ENCODE measurements at places on chromosomes 13 and 19.
A peak's percentile ranks its signal among the peaks of the same experiment; 100 is the strongest.

DNA sequence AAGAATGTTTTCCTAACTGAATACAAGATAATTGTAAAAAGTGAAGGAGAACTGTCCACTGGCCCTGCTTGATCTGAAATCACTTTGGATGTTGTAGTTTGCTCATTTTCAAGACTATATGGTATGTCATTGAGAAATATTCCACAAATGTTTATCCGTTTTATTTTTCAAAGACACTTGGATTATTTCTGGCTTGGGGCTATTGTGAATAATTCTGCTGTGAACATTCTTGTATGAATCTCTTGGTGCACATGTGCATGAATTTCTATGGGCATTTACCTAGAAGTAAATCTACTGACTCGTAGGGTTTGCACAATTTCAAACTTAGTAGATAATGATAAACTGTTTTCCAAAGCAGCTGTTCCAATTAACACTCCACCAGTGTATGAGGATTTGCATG, 8.6 kb downstream of the RXFP2 start:
- DNase-seq: no peak

GRCh38 chr13:60019119-60019993, 144.4 kb downstream of the DIAPH3 start:
- DNase-seq: no peak

DNA sequence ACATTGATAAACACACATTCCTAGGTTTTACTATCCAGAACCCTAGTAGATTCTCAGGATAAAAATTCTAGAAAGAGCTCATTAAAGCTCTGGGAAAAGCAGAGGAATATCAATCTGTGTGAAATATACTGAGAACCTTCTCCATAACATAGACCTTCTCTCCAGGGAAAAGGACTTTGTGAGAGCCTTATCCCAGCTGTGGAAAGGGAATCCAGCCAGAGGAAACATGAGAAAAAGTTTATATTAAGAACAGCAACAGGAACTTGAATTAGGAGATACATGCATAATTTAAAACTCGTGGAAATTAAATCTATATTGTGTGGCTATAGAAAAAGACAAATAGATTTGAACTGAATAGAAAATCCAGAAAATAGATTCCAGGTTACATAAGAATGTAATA, 1639.9 kb downstream of the EFNB2 start:
- DNase-seq: no peak

DNA sequence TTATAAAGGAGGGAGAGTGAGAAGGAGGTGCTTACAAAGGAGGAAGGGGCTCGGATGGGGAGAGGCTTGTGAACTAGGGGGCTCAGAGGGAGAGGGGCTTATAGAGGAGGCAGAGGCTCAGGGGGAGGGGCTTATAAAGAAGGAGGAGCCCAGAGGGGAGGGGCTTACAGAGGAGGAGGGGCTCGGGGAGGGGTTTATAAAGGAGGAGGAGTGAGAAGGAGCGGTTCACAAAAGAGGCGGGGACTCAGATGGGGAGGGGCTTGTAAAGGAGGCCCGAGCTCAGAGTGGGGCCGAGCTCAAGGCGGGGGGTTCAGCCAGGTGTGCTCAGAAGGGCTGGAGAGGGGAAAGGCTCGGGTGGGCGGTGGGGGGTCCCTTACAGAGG, 500 bp downstream of the SMIM24 start:
- DNase-seq: peak; percentile 37

Data from hematopoietic multipotent progenitor cell treated with erythropoietin and hydrocortisone succinate and interleukin-3 and kit ligand, for 17 days (in vitro differentiated cells).